SW480 (cell line): ENCODE measurements at places on chromosomes 7 and 10.
A peak's percentile ranks its signal among the peaks of the same experiment; 100 is the strongest.

DNA sequence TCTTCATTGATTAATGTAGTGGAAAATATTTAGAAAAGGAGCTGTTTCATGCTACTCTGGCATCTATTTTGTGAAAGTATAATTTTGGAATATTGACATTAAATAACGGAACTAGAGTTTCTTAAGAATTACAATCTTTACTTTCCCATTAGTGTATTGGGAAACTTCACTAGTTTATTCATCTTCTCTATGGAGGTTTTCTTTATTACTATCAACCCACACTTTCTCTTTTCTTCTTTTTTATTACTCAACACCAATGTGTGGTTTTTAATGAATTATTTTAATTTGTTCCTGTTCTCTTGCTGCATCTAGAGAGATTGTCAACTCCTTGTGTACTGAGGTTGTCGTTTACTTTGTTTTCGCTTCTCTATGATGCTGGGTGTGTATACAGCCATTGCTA lies 20.4 kb upstream of the ITGB8 start:
- DNase-seq: no peak

DNA sequence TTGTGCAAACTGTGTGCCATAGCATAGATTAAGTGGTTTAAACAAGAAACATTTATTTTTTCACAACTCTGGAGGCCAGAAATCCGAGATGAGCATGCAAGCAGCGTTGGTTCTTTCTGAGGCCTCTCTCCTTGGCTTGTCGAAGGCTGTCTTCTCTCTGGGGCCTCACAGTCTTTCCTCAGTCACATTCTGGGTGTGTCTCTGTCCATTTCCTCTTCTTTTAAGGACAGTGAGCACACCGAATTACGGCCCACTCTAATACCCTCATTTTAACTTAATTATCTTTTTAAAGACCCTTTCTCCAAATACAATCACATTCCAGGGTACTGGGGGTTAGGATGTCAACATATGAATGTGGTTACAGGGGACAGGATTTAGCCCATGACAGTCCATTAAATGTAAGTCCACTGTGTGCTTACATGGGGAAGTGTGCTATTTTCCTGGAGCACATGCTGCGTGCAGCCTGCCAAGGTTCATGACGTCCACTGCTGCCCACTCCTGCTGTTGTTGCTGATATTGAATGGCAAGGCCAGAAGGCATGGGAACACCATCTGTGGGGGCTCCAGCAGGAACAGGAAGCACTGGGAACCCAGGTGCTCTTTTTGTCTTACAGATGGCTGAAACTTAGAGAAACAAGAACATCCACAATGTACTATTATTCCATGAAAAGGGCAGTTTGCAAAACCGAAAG lies 365.5 kb downstream of the GALNT17 start:
- no peak for DNase-seq

DNA sequence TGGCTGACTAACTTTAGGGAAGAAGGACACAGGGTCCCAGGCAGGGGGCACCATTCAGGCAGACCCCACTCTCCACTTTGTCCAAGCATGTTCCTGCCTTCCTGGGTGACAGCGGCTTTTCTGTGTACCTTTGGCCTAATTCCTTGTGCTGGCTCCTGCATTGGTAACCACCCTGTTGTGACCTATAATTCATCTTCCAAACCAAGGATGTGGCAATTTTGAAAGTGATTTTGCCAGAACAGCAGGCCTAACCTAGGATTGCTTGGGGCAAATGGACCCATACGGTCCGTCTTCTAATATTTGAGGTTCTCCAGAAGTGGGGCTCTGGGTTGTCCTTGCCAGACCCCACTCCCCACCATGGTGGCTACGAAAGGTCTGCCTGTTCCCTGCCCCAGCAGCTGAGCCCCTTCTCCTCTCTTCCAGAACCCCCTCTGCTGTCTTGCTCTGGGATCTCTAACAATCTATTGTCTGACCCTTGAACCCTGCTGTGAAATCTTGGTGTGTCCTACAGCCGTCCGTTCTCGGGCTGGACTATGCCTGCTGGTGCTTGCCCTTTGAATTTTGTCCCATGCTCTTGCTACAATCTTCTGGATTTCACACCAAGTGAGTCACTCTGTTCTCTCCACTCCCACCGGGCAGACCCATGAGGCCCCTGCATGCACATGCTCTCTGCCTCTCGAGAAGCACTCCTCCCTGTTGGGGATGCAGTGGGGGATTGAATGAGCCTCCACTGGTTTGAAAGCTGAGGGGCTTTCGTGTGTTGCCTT lies 316.0 kb downstream of the CXCL12 start:
- DNase-seq: no peak

GRCh38 chr7:99381664-99382075 lies 7.1 kb downstream of the ARPC1B start:
- no peak for DNase-seq

DNA sequence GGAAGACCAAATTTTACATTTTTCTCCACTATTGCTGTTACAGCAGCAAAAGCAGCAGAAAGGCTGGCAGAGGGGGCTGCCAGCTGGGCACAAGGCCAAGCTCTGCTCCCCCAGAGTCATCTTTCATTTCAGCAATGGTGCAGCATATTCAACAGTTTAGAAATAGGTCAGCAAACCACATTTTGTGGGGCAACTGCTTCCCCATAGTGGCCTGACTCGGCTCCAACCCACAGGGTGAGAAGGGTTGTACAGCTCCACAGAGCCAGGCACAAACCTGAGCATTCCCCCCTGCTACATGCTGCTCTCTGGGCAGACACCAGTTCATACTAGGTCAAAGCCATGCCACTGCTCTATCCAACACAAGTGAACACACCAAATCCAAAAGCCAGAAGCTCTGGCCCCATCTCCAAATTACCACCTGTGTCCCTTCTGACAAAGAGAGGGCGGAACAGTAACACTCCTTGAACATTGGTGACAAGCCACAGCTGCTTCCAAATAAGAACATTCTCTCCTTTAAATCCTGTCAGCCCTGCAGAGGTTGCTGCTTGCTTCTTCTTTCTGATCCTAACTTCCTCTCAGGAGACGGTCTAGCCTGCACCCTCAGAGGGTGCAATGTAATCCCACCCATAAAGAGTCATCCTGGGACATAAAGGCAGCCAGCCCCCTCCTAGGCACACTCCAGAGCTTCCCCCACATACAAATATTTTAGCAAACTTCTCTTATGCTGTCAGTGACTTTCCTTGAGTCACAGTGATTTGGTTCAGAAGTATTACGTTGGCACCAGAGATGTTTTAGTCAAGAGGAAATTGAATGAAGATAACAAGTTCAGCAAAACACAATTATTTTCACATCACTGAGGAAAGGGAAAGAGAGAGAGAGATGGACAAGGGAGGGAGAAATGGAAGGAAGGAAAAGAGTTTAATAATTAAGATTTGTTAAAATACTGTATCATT lies 39.0 kb upstream of the SLIT1 start:
- DNase-seq: no peak

DNA sequence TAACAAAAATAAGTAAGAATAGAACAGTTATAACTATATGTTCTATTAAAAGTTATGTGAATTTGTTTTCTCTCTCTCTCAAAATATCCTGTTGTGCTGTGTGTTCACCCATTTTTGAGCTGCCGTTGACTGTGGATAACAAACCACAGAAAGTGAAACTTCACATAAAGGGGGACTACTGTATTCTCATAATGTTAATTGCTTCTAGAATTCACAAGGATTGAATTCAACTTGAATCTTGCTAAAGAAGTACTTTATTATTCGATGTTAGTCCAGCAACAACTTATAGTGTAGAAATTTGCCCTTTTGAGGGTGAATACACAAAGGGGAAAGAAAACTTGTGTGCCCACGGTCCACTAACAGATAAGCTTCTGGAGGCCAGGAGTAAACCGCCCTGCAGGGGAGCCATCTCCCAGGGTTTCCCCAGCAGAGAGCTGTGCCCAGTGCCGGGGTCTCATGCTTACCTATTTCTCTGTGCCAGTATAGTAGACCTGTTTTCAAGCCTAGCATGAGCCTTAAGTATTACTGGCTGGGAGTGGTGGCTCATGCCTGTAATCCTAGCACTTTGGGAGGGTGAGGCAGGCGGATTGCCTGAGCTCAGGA lies 87.1 kb downstream of the KAT6B start:
- DNase-seq: no peak

- no peak for DNase-seq
Measured at GRCh38 chr10:44263771-44264170, 121.1 kb downstream of the CXCL12 start.

DNA sequence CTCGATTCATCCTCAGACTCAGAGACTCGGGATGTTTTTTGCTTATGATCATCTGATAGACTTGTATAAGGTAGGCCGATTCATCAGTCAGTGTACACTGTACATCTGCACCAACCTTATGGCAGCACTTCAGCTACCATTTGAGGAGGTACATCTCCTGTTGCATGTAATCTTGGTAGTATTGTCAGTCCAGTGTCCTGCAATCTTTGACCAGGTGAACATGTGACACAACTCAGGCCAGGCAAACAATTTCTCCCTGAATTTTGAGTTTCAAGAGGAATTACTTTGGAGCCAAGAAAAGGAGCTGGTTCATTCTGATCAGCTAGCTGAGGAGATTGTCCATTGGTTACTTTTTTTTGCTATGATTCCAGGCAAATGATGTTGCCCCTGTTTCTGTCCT lies 19.7 kb upstream of the WASL start:
- no peak for DNase-seq

DNA sequence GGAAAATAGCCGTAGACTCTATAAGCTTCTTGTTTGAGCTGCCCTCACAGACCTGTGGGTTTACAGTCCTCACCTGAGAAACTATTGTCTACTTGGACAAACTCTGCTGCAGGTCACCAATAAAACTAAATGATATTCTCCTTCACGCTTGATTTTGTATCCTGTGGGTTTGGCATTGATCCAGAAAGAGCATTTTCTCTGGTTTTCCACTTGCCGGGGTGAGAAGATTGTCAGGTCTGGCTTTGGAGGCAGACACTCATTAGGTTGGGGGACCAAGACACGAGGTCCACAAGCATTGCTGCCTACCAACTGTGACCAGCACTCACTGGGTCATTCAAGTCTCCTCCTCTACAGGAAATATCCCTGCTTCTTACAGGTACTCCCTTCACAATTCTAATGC lies 68.5 kb downstream of the CDC14C start:
- DNase-seq: no peak

DNA sequence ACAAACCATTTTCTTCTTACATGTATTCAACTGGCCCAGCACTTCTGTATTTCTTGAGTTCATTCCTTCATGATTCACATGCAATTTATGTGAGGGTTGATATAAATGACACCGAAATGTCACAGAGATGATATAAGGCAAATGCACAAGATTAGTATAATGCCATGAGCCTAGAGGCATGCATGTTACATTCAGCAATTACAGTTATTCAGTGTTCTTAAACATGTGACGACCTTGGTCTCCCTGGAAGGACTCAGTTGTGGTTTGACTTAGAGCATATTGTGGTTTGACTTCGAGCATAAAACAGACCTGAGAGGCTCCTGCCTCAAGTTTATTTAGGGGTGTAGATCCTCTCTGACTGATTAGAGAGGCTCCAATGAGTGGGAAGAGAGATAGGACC lies 752.1 kb upstream of the POM121L12 start:
- DNase-seq: no peak

DNA sequence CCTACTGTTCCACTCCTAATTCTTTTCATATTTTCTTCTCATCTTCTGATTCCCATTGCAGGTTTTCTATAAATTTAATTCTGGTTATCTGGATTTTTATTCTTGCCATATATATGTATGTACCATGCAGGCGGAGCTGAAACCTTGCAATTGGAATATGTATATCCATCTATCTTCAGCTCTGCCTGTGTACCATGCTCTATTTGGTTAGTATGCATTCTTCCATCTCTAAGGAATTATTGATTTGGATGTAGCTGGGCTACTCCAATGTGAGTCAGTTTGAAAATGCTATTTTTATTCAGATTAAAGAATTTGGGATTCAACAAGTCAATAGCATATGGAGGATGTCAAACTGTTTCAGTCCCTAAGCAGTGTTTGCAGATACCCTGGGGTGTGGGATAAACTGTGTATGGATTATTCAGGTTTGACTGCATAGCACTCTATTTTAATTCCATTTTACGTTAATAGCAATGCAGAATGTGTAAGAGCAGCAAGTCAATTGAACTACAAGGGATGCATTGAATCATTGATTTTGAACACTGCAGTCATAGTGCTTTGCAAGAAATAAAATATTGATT lies 528.1 kb upstream of the FZD8 start:
- DNase-seq: no peak

DNA sequence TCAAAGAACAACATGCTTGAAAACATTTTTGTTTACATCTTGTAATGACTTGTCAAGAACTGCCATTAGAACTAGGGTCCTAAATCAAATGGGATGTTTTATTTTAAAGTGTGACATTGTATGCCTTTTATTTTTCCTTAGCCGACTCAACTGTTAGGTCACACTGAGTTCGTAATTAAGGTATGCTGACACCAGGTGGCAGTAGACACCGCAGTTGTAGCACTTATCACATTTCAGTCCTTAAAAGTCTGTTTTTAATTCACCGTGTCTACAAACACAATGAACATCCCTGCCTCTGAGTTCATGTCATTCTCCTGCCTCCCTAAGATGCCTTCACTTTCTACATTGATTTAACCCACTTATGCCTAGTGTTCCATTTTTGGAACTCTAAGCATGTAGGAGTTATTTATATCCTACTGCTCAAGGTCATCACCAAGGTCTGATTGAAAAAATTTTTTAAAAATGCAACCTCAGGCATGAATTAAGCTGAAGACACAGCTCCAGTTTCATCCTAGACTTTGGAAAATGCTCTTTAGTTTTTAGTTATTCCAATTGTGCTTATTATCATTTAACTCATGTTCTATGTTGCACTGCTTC lies 186.1 kb downstream of the BMPER start:
- peak; percentile 25 for DNase-seq

- no peak for DNase-seq
Measured at GRCh38 chr10:108655057-108655456, 1268.3 kb downstream of the XPNPEP1 start.

DNA sequence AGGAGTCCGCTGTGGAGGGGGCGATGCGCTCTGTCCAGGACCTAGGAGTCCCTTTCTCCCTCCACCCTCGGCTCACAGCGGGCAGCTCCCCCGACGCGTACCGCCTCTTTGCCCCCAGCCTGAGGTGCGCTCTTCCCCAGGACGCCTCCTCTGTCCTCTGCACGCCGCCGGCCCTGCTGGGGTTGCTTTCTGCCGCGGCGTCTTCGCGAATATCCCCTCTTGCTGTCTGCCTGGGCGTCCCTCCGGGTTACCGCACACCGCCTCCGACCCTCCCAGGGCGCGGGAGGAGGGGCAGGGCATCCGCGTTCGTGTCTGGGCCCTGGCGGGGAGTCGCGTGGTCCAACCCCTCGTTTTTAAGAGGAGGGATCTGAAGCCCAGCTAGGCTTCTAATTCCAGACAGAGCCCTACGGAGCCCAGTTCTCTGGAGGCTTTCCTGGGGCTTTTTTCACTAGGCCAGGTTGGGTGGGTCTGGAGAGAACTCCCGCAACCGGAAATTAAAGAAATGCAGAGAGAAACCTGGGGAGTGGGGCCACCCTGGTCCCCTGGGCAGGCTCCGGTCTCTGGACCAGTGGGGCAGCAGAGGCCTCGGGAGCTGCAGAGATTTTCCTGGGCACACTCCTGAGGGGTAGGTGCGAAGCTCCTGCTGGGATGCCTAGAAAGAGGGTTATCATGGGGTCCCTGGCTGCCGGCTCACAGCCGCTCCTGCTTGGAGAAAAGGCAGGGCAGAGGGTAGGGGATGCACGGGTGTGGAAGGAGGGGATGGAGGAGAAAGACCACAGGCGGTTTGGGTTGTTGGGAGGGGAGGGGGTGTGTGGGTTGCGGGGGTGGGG lies 166.9 kb downstream of the UBE2H start:
- DNase-seq: no peak
